Stimulated activated CD4-positive, alpha-beta T cell treated with anti-CD3 and anti-CD28 coated beads, Interleukin-1b, Interleukin-23, amount 100 ng/mL, for 4 hours (primary cell): ENCODE measurements at places on chromosomes 1 and 21.

GRCh38 chr1:244346972-244347618 lies 104.6 kb downstream of the ADSS2 start:
- no peak for DNase-seq

GRCh38 chr1:3668585-3669300 lies 16.4 kb downstream of the TP73 start:
- DNase-seq = no peak

DNA sequence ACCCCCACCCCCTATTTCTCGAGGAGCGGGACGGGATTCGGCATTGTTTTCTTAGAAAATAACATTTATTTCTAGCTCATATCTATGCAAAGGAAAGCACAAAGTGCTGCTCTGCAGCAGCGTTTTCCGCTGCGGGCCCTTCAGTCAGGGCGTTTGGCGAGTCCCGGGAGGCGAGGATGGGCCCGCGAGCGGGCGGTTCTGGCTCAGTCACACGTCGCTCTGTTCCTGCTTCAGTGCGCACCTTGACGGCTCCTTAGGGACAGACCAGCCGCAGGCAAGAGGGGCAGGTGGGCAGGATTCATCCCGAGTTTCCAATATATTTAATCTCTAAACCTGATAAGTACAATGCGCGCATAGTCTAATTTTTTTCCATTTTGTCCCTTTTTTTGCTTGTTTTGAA lies 5.7 kb downstream of the DMRTA2 start:
- DNase-seq = no peak

- no peak for DNase-seq
These were observed 36.5 kb downstream of the DDX20 start for GRCh38 chr1:111792249-111792648.

DNA sequence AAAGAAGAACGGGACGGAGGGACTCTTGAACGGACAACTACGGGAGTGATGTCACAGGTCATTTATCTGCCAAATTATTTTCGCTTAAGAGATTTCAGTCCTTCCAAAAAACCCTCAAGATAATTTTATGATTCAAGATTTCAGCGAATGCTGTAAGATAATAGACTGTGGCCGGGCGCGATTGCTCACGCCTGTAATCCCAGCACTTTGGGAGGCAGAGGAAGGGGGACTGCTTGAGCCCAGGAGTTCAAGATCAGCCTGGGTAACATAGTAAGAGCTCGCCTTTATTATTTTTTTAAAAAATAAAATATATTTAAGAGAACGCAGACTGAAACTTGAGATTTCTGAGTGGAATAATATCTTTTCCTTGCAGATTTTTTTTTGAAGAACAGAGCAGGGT lies 609 bp downstream of the RWDD2B start:
- DNase-seq = no peak

GRCh38 chr1:15568387-15569073 lies 16.3 kb downstream of the AGMAT start:
- DNase-seq = no peak
